ENCODE measurements at places on chromosomes 5 and 9.

DNA sequence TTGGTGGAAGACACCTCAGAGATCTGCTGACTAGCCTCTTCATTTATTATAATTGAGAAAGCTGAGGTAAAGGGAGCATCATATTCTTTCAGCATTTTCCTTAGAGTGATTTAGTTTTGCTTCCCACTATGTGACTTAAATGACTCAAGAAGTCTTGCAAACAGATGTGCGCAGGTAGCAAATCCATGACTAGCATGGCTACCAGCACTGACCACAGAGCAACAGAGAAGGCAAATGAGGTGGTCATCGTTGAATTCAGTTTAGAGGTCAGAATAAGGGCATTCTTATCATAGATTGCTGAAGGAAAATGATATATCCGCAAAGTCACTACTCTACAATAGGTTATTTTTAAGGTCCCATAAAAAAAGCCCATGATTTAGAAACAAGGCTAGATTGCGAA lies 162.2 kb downstream of the PIK3R1 start:
- DNase-seq: no peak

GRCh38 chr5:123093111-123093600 lies 4.1 kb downstream of the PRDM6 start:
- no peak for DNase-seq

GRCh38 chr9:33307067-33307466 lies 16.8 kb downstream of the NFX1 start:
- DNase-seq: no peak

- DNase-seq: no peak
These were observed 3.3 kb downstream of the ASTN2 start for GRCh38 chr9:117411547-117411946.

DNA sequence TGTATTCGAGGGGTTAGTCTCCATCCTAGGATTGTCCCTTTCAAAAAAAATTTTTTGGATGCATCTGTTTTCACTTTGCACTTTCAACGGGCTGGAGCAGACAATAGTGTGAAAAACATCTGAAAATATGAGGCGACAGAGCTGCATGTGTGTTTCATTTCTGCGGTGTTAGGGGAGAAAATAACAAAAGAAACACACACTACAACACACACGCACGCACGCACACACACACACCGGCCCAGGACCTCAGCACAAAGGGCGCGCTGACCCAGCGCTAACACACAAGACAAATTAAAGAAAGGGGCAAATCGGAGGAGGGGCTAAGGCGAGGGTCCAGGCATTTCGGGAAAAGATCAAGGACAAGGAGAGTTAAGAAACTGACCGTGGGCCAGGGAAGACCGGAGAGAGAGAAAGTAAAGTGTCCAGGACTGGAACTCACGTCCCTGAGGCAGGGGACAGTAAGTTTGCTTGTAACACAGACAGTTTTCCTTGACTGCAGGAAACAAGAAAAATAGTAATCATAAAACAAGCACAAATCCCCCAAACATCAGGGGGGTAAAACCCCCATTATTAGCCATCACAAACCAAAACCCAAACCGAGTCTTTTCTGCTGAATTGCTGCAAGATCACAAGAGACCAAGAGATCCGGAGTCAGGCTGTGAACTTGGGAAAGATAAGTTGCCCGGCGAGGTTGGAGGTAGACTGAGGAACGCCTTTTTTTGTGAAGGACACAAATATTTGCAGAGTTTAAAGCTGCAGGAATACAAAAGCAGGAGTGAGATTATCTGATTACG lies 302.1 kb downstream of the PARP8 start:
- no peak for DNase-seq

DNA sequence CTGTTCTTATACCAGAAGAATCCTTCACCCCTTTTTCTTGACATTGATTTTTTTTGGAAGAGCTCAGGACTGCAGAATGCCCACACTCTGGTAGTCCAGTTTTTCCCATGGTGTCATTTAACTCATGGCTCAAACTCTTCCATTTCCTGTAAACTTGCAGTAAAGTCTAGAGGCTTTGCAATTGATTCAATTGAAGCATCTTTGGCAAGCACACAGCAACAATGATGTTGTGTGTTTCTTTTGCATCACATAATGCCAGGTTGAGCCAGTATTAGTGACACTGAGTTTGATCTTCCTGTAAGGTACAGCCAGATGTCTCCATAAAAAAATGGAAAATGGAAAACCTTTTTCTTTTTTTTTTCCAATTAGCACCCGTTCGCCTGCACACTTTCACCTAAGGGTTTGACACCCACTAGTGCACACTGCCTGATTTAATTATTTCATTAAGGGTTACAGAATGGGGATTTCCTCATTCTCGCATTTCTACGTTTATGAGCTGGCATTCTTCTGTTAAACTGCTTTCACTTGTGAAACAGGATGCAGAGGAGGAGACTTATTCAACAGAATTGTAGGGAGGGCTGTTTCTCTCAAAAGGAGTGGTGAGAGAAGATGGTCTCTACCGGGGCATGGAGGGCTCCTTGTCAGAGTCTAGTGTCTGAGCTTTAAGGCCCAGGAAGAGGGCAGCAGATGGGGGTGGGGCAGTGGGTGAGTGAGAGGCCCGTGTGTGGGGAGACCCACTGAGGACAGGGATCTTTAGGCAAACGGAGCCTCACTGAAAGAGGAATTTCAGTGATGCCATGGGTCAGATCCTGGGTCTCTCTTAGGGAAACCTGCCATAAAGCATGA lies 2.2 kb upstream of the S1PR3 start:
- DNase-seq: no peak

DNA sequence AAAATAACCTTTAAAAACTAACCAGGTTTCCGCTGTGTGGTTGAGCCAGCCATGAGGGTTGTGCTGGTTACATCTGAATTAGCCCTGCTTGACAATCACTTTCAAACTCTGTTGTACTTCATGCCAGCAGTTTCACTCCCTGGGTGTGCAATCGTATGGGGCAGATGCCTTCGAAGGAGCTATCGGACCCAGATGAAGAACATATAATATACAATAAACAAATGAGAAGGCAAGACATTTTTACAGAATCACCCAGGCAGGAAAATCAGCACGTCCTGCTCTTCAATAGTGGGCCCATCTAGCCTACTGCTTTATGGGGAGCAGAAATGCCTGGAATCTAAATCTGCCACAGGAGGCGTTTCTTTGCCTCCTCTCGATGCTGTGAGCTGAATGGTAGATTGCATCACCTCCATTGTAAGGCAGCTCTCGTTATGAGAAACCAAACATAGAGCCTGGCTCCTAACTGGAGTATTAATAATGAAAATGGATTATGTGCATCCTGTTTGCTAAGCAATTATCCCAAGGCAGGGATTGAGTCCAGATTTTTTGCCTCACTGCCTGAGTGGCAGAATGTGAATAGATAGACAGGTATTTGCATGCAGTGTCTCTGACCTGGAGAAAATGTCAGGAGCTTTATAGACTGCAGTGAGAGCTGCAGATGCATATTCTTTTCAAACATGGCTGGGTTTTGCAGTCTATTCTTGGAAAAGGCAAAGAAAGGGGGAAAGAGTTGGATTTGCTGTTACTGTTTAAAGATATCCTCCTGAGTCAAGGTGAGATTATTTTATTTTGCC lies 143.3 kb upstream of the SMARCA2 start:
- no peak for DNase-seq

DNA sequence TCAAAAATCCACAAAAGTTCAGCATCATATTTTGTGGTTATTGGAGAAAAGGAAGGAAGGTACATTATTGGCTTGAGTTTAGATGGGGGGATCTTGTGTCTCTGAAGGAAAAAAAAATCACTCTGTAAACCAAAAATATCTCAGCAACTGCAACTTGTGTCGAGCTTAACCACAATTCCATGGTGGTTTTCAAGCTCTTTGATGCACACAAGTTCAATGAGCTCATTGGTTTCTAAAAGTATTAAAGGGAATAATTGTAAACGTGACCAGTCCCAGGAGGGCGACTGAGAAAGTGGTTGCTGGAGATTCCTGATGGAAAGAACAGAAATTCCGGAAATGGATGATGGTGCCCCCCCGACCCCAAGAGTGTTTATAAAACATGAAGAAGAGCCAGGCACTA lies 173.8 kb downstream of the PSAT1 start:
- no peak for DNase-seq

DNA sequence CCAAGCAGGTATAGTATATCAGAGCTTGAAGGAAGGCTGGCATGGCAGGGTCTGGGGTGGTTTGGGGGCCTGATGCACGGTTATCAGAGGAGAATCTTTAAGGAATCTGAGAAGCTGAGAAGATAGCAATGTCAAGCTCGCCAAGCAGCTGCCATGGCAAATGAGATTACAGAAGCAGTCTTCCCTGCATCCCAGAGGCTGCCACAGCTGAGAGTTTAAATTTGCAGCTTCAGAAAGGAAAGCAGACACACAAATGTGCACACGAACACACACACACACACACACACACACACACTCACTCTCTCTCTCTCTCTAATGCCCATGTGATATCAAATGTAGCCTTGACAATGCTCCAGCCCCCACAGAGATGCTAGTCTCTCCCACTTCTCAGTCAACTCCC lies 79.0 kb upstream of the TNC start:
- DNase-seq: no peak

DNA sequence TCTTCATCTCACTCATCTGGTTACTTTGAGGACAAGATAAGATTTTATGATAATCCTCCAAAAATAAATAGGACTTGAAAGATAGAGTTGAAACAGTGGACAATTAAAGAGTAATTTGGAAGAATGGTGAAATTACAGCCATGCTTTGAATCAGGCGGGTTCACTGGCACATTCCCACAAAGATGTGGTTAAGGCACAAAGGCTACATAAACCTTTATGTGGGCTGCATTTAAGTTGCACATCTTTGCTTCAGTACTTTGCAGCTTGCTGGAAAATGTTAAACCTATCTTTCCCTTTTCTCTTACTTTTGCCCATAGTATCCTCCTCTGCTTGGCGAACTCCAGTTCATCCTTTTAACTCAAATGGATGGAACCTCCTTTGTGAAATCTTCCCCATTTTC lies 92.2 kb upstream of the TNFAIP8 start:
- DNase-seq: no peak

DNA sequence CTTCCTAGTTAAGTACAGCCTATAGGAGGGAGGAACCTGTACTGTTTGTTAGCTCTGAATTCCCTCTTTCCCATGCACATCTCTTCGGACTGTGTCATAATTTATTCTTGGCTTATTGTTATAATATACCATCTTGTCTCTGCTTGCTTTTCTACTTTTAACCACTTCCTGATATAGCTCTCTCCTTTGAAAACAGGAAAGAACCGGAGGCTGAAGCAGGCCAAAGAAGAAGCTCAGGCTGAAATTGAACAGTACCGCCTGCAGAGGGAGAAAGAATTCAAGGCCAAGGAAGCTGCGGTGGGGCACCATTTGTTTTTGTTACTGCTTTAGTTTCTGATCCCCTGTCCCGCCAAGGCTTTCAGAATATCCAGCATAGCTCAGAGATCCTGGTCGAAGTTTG lies 4.8 kb downstream of the ATP6V1G1 start:
- DNase-seq: no peak

- no peak for DNase-seq
These were observed 14.8 kb downstream of the ATP10B start for GRCh38 chr5:160837211-160837610.

- no peak for DNase-seq
These were observed 583 bp upstream of the AQP3 start for GRCh38 chr9:33447799-33448553.
